ENCODE measurements at places on chromosomes 6 and 20.

GRCh38 chr6:35725721-35726438 is 11.0 kb upstream of the ARMC12 start:
- DNase-seq, result no peak

DNA sequence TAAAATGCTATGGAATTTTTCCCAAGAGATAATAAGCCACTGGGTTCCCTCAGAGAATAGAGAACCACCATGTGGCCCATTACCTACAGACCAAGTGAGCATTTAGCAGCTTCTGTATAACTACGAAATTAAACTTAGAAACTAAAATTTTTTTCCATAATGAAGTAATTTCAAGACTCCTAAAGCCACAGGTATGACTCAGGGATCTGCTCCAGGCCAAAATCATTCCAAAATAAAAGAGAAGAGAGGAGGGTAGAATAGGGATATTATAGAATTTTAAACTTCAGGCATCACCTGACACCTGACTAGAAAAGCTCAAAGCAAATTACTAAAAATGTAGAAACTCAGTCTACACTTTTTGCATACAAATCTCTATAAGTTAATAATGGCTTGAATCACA is 108.9 kb upstream of the DST start:
- DNase-seq, result no peak

DNA sequence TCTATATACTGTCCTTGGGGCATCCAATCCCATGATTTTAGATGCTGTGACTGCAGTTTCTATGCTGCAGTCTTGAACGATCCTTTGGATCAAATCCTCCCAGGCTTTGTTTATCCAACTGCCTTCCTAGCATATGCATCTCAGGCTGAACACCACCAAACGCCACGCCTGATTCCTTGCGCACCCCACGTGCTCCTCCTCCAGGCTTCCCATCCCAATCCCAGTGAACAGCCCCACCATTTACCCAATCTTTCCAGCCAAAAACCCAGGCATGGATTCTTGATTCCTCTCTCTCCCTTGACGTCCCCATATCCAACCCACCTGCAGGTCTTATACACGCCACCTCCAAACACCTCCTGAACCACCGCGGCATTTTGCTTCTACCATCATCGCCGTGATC is 7.8 kb downstream of the PDE10A start:
- DNase-seq, result no peak

GRCh38 chr6:169035385-169036240 is 218.0 kb downstream of the THBS2 start:
- DNase-seq, result no peak

- DNase-seq, result no peak
Observed at GRCh38 chr6:87661016-87661415, 41.0 kb downstream of the AKIRIN2 start.

DNA sequence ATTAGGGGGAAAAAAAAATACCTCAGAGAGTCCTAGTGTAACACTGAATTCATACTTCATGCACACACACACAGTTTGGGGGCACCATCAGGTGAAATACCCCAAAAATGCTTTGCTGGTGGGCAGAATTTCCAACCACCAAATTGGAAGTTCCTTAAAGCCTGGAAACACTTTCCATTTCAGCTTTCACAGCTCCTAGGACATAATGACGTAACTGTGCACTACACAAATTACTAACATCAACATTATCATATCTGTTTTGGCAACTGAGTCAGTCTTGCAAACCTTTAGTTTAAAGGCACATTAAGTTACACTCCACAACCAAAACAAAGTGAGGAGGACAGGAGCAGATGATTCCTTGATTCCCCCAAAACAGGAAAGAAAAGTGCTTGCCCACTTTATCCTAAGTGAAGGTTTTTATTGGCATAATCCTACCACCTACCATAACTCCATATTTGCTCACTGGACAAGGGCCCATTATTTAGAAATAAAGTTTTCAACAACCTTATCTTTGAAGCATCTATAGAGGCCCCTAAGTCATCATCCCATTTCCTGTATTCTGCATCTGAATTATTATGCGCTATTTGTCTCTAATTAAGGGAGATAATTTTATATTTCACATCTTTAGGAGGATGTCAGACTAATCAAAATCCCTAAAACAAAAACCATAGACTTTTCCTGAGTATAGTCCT is 3.4 kb downstream of the MBOAT1 start:
- no peak for DNase-seq

GRCh38 chr6:63910863-63911551 is 275.4 kb downstream of the PHF3 start:
- DNase-seq, result no peak

DNA sequence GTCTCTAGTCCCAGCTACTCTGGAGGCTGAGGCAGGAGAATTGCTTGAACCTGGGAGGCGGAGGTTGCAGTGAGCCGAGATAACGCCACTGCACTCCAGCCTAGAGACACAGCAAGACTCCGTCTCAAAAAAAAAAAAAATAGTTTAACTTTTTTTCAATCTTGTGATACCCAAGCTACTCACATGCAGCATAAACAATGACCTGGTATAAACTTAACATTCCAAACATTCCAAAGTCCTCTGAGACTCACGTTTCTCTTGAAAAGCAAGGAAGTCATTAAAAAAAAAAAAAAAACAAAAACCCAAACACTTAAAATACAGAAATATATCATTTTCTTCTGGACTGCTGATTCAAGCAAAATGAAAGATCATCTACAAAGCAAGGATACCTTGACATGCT is 14.3 kb downstream of the CRNKL1 start:
- DNase-seq, result no peak
